ENCODE measurements at places on chromosomes 13 and 19. TPM values are rescaled to one million over a fixed set of nuclear protein-coding genes. Genes with fewer than 3 reads are reported as not detected.

Gene SOX21
- polyA plus RNA-seq, result 0.19 TPM

DNA sequence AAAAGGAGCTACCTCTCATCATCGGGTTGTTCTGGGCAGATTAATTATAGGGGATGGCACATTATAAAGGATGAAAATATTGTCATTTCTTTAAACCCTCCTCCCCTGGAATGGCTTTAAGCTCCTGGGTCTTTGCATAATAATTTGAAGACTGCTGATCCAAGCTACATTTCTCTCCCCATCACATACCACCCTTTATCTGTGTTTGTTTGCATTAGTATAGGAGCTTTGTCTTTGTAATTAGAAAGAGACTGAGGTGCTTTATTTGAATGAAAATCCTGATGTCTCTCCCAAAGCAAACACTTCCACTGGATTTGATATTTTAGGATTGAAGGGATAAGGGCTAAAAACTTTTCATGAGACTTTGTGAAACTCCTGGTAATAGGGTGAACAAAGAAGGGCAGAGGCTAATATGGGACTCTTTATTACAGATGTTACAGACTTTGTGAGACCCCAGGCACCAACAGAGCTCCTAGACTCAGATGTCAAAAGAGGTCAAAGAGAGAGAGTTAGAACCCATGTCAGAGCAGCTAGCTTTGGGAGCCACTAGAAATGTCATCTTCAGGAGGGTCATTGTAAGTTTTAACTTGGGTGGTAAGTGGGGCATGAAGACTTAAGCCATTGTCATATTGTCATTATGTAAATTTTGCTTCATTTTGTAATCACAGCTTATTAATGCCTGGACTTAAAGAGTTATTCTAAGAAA is 75.3 kb upstream of the RXFP2 start:
- DNase-seq, result no peak

Gene CTXN1
- 12.9 TPM for polyA plus RNA-seq

GRCh38 chr13:92649140-92649813 is 577.3 kb upstream of the GPC6 start:
- no peak for DNase-seq

GRCh38 chr19:46903458-46903857 is 42.7 kb downstream of the ARHGAP35 start:
- DNase-seq, result no peak

Gene PSMD8
- polyA plus RNA-seq, result 124 TPM

DNA sequence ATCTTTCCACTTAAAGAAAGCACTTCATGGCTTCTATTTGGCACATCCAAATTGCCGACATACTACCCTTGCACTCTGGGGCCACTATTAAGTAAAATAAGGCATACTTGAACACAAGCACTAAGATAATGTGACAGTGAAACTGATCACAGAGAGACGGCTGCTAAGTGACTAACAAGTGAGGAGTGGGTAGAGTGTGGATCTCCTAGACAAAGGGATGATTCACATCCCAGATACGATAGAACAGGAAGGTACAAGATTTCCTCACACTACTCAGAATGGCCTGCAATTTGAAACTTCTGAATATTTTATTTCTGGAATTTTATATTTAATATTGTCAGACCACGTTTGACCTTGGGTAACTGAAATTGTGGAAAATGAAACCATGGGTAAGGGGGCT is 1721.8 kb upstream of the SPRY2 start:
- DNase-seq, result no peak

DNA sequence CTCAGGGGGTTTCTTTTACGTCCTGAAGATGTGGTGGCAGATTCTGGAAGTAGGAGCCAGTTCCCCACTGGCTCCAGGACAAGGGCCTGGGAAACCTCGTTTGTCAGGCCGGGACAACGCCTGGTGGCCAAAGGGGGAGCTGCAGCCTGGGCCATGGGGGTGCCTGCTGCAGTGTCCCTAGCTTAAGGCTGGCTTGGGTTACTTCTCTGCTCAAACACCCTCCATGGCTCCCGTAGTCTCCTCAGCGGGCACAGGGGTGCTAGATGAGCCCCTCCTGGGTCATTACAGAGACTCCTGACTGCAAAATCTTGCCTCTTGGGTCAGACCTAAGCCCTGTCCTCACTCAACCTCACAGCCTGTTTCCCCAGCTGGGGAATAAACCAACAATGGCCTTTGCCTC is 14.7 kb downstream of the CILP2 start:
- no peak for DNase-seq

DNA sequence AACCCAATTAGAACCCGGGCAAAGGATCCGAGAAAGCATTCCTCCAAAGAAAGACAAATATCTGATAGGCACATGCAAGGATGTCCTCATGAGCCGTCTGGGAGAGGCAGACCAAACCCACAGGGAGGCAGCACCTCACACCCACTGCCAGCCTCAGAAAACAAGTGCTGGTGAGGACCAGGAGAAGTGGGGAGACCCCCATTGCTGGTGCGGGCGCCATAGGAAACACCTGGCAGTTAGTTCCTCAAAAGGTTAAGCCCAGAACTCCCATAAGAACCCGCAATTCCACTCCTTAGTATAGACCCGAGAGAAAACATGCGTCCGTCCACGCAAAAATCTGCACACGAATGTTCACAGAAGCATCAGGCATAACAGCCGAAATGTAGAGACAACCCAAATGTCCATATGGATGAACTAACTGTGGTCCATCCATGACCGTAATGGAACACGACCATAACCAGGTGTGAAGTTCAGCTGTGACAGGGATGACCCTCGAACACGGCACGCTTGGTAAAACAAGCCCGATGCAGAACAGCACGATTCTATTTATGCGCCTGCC is 7.9 kb downstream of the ZNF787 start:
- DNase-seq, result no peak

DNA sequence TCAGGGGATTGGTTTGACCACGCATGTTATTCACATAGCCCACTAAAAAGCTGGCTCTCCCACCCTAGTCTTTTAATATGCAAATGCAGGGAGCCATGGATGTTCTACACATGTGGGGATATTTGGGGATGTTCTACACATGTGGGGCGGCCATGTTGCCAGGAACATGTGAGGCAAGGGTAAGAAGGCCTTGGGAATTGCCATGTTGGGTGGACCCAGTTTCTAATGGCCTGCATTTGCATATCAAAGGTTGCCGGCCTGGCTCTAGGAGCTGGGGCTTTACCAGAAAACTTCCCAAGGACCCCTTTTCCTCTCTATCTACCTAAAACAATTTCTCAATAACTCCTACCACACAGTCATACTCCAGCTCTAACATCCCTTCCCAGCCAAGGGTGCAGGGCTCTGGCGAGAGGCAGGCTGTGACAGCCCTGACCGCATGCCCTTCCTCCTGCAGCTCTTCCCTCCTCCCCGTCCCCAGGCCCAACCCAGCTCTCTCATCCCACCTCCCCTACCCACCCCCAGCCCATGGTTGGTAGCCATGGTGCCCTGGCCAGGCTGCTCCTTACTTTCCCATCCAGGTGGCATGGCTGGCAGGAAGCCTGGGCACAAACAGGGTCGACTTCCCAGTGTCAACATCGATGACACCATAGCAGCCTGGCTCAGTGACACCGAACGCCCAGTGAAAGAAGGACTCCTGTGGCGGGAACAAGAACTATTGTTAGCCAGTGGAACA is 11.0 kb downstream of the PEPD start:
- DNase-seq, result no peak

- no peak for DNase-seq
Measured at GRCh38 chr19:18601875-18602274, 4.7 kb downstream of the CRLF1 start.

GRCh38 chr13:46909042-46909441 is 12.2 kb upstream of the HTR2A start:
- DNase-seq, result no peak

Gene LRRC63
- polyA plus RNA-seq, result 0.18 TPM

DNA sequence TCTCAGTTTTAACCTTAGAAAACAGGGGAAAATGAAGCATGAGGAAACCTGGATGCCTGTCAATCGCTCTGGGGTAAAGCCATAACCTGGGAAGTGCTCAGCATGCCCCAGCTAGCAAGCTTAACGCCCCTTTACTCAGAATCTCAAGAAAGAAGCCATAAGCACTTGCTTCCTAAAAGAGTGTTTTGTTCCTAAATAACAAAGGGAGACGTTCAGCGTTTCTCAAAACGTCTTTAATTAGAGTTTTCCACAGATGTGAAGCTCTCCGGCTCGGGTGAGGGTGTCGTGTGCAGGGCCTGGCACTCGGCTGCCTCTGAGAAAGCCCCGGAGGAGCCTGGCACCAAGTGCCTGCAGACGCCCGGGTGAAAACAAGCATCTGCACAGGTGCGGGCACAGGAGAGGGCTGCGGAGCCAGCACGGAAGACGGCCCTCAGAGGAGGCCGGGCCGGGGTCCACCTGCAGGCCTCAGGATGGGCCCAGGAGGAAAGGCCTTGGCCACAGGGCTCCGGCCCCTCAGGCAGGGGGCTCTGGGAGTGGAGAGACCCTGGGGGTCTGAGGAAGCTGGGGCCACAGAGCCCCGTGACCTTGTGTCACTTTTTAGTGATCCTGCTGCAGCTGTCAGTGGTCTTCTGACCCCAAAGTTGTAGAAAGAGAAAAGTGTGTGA is 6.2 kb downstream of the GAS6 start:
- no peak for DNase-seq

DNA sequence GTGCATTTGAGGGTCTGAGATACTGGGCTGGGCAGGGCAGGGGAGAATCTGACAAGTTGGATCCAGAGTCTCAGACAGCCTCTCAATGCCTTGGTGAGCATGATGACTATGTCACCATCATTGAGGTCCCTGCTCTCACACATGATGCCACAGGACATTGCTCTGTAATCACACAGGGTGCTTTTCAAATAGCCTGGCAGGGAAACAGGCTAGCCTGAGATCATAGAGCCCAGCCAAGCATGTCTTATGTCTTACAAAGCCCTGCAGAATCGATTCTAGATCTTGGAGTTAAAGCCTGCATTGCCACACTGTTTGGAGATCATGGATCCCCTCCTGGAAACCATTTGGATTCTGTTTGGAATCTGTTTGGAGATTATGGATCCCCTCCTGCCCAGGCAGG is 5.3 kb downstream of the KCNN1 start:
- no peak for DNase-seq

DNA sequence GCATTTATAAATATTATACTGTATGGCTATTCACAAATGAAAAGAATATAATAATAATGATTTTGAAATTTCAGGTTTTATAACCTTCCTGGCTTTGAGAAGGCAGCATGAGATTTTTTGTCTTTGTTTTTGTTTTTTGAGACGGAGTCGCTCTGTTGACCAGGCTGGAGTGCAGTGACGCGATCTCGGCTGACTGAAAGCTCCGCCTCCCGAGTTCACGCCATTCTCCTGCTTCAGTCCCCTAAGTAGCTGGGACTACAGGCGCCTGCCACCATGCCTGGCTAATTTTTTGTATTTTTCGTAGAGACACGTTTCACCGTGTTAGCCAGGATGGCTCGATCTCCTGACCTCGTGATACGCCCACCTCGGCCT is 64.1 kb downstream of the ZNF429 start:
- no peak for DNase-seq

DNA sequence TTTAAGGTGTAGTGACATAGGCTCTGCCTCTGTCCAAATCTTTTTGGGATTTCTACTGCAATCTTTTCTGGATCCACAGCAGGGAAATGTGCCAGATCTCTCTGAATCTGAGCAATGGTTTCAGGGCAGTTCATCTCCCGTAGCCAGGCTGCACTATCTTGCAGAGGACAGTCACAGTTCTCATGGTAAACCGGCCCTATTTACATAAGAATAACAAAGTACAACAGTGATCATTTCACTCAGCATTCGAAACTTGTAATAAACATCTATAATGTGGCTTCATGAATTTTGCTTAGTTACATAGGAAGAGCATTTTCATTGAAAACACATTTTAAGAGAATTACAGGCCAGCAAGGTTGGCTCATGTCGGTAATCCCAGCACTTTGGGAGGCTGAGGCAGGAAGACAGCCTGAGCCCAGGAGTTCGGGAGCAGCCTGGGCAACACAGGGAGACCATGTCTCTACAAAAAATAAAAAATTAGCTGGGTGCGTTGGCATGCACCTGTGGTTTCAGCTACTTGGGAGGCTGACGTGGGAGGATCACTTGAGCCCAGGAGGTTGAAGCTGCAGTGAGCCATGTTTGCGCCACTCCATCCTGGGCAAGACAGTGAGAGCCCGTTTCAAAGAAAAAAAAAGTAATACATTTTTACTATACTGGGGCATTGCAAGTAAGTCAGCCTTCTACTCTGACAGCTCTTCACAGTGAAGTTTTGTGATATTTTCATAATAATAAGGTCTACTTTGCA is 5.0 kb downstream of the POGLUT2 start:
- no peak for DNase-seq

GRCh38 chr19:2140138-2140569 is 11.2 kb downstream of the AP3D1 start:
- no peak for DNase-seq

Gene GIPC3
- polyA plus RNA-seq, result 3.3 TPM

- DNase-seq, result no peak
Measured at GRCh38 chr19:7757358-7757757, 5.7 kb upstream of the CLEC4M start.

GRCh38 chr19:16527971-16528521 is 14.2 kb downstream of the CHERP start:
- no peak for DNase-seq

Gene SMIM7
- polyA plus RNA-seq, result 79.6 TPM

DNA sequence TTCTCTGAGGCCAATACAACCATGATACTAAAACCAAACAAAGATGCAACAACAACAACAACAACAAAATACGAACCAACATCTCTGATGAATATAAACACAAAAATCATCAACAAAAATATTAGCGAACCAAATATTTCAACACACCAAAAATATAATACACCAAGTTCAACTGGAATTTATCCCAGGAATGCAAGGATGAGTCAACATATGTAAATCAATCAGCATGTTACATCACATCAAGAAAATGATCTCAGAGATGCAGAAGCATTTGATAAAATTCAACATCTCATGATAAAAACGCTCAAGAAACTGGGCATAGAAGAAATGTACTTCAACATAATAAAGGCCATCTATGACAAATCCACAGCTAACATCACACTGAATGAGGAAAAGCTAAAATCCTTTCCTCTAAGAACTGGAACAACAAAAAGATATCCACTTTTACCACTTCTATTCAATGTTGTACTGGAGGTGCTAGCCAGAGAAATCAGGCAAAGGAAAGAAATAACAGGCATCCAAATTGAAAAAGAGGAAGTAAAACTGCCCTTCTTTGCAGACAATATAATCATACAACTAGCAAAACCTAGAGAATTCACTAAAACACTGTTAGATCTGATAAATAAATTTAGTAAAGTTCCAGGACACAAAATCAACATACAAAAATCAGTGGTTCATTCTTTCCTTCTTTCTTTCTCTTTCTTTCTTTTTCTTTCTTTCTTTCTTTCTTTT is 2448.7 kb upstream of the PCDH20 start:
- DNase-seq, result no peak

Gene CEBPA
- 2.2 TPM for polyA plus RNA-seq

- DNase-seq, result no peak
Measured at GRCh38 chr19:55913643-55914268, 18.4 kb downstream of the NLRP13 start.

Gene CASP14
- polyA plus RNA-seq, result not detected

DNA sequence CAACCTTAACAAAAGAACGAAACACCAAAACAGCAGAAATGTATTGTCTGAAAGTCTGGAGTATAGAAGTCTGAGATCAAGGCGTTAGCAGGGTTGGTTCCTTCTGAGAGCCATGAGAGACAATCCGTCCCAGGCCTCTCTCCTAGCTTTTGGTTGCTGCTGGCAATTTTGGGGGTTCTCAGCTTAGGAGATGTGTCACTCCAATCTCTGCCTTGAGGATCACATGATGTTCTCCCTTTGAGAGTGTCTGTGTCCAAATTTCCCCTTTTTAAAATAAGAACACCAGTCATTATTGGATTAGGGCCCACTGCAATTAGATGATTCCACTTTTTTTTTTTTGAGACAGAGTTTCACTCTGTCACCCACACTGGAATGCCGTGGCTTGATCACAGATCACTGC is 10.1 kb downstream of the KCNN1 start:
- no peak for DNase-seq

Gene IZUMO4
- polyA plus RNA-seq, result 5.9 TPM

Measured in left renal pelvis (tissue), 4 donors.